H4 (cell line): ENCODE measurements at places on chromosomes 1 and 21. TPM values are rescaled to one million over a fixed set of nuclear protein-coding genes. Genes with fewer than 3 reads are reported as not detected.

Gene NCF2
- total RNA-seq = 4.1 and 10.2 TPM in 2 replicates

Gene UBXN10
- total RNA-seq = not detected in 2 replicates

Gene AMIGO1
- total RNA-seq = 0.72 and 1.5 TPM in 2 replicates

Gene LY9
- total RNA-seq = not detected in 2 replicates
